ENCODE measurements at places on chromosomes 3 and 15.

GRCh38 chr15:78461171-78461888, 23.3 kb downstream of the IREB2 start:
- no peak for DNase-seq

- no peak for DNase-seq
Observed at GRCh38 chr3:40649346-40649745, 124.6 kb downstream of the ZNF621 start.

DNA sequence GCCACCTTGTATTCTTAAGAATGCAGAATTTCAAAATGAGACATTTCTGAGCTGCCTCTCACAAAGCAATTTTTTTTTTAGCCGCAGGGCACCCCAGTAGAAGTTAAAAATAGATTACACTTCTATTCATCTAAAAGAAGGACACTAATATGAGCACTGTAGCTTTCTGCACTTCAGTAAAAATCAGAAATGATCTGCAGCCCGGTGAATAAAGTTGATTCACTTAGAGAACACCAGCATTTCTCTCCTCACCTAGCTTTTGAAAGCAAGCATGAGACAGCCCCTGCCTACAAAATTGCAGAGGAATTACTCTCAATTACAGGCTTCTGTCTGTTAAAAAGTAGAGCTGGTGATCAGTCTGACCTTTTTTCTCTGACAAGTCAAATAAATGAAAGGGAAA, 1062.4 kb downstream of the FHIT start:
- DNase-seq, result no peak

GRCh38 chr3:56323986-56324420, 144.3 kb downstream of the ERC2 start:
- no peak for DNase-seq

- no peak for DNase-seq
Observed at GRCh38 chr3:88149101-88149508, 654 bp upstream of the C3orf38 start.

DNA sequence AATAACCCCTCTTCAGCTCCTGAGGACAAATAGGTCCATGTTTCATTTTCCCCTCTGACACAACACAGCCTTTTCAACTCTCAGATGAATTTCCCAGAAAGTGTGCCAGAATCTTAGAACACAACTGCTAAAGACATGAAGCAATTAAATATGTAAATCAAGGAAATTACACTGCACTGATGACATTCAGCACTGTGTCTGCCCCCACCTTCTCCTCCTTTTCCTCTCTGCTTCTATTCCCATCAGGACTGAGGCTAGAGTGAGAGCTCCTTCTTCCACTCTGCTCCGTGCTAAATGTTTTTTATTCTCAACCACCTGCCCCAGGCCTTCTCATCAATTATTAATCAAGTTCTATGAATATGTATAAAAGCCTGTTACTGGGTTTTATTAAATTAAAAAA, 596.1 kb downstream of the TUSC7 start:
- DNase-seq, result no peak

GRCh38 chr3:16053794-16054193, 120.7 kb upstream of the GALNT15 start:
- no peak for DNase-seq

GRCh38 chr3:184081116-184081830, 15.6 kb upstream of the HTR3E start:
- no peak for DNase-seq

DNA sequence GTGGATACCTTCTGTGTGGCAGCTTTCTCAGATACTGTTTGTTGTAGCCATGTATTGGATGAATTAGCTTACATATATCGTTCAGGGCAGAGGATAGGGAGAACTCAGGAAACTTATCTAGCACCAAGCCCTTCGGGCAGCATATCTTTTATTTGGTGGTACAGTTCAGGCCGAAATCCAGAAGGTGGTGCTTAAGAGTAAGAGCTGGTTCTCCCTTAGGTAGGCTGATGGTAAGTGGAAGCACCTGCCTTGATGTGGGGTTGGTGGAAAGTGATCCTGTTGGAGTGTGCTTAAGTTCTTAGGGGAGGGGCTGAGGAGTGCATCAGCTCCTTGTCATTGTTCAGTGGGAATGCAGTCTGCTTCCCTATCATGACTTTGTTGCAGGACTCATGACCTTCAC, 187.5 kb downstream of the DOCK3 start:
- no peak for DNase-seq

GRCh38 chr3:141484701-141485287, 2.0 kb upstream of the RASA2 start:
- DNase-seq, result no peak

- DNase-seq, result no peak
Observed at GRCh38 chr3:19347671-19348070, 199.4 kb downstream of the KCNH8 start.

- no peak for DNase-seq
Observed at GRCh38 chr3:102089239-102089638, 239.9 kb downstream of the NFKBIZ start.

DNA sequence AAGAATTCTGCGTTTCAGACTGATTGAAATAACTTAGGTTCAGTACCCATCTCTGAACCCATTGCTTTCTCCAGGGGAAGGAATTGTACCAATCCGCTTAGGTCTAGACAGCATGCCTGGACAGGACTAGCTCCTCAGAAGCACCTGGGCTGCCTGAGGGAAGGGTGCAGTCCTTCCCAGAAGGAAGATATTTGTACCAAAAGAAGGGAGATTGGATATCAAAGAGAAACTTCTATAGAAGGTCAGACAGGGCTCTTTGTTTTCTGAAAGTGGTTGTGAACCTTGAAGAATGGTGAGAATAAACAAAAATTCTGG, 133.8 kb upstream of the LRTM1 start:
- DNase-seq, result no peak

DNA sequence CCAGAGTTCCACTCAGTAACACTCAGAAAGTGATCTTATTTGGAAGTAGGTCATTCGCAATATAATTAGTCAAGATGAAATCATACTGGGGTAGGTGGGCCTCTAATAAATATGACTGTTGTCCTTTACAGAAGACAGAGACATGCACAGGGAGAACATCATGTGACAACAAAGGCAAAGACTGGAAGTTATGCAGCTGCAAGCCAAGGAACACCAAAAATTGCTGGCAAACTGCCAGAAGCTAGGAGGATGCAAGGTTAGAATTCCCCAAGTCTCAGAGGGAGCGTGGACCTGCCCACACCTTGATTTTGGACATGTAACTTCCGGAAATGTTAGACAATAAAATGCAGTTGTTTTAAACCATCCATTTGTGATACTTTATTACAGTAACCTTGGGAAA, 471.5 kb upstream of the AGTR1 start:
- DNase-seq, result no peak

Data from NCI-H1417 treated with DMSO at 0.1 percent for 48 hours (cell line).